Smooth muscle cell of trachea (primary cell): ENCODE measurements at places on chromosomes 5 and 9. TPM values are rescaled to one million over a fixed set of nuclear protein-coding genes. Genes with fewer than 3 reads are reported as not detected.

Gene GSN
- 461 and 1,128 TPM in 2 replicates for total RNA-seq

Gene SOX30
- total RNA-seq: under 0.01 TPM in 1 of 2 replicates, not detected in the other

Gene CLTA
- 352 and 385 TPM in 2 replicates for total RNA-seq

Gene SERF1A
- total RNA-seq: 4.1 and 5.5 TPM in 2 replicates

Gene TRPM6
- total RNA-seq: under 0.01 TPM in 2 replicates

Gene TRAPPC13
- total RNA-seq: 18.7 and 36.1 TPM in 2 replicates

Gene ARL14EPL
- total RNA-seq: not detected in 2 replicates
